ENCODE measurements at places on chromosomes 2 and 18.

- H3K4me1 ChIP-seq: no peaks in the 10 kb centered on the region
- no peak overlapping the region for H3K27ac ChIP-seq
- no peak overlapping the region for H3K4me3 ChIP-seq
- DNase-seq: no peak
- peaks cover 6% of the 10 kb centered on the region for H3K27me3 ChIP-seq
- no peaks in the 10 kb centered on the region for H3K36me3 ChIP-seq
Measured at GRCh38 chr18:6370886-6371635, 43.6 kb downstream of the L3MBTL4 start.

- peaks cover 90% of the 10 kb centered on the region for H3K27me3 ChIP-seq
- peak overlapping the region; percentile 89 for H3K4me3 ChIP-seq
- peaks cover 40% of the 10 kb centered on the region for H3K4me1 ChIP-seq
- DNase-seq: no peak
Measured at GRCh38 chr2:176171351-176172006, 14.4 kb downstream of the HOXD3 start.

DNA sequence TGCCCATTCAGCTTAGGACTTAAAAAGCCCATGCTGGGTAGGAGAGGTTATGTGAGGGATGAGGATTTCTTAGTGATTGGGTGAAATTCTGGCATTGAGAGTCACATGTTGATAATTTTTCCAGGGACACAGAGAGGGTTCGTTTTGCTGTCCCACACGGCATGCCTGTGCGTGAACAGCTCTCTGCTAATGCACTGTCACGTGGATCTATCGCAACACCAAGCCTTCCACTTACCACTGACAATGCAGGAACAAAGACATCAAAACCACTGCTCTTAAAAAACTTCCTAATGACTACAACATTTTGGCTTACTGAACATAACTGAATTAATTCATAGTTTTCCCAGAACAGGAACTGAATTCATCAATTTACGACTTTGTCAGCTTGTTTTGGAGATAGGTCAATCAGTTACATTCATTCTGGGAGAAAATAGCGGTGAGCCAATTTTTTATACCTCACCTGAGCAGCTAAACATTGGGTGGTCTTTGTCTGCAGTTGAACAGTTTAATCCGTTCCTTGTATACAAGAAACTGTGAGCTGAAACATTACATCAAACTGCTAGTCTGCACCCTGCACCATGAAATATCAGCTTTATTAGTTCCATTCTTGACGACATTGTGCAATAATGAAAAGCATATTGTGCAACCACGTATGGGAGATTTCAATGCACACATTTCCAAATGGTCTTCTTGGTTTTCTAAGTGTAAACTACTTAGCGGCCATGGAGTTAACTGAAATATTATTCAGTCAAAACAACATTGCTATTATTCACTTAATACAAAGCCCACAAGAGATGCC is 127.1 kb downstream of the LPIN1 start:
- peaks cover 8% of the 10 kb centered on the region for H3K27me3 ChIP-seq
- peaks cover 18% of the 10 kb centered on the region for H3K4me1 ChIP-seq
- no peak for DNase-seq
- H3K36me3 ChIP-seq: no peaks in the 10 kb centered on the region
- H3K4me3 ChIP-seq: no peak overlapping the region
- H3K27ac ChIP-seq: no peak overlapping the region

GRCh38 chr18:7766817-7767216 is 199.7 kb downstream of the PTPRM start:
- H3K4me1 ChIP-seq: peaks cover 5% of the 10 kb centered on the region
- H3K36me3 ChIP-seq: no peaks in the 10 kb centered on the region
- H3K27ac ChIP-seq: no peak overlapping the region
- no peak for DNase-seq
- no peaks in the 10 kb centered on the region for H3K27me3 ChIP-seq

GRCh38 chr2:57497489-57498096 is 549.0 kb upstream of the VRK2 start:
- H3K27ac ChIP-seq: no peak overlapping the region
- H3K36me3 ChIP-seq: no peaks in the 10 kb centered on the region
- H3K4me3 ChIP-seq: no peak overlapping the region
- DNase-seq: peak; percentile 69
- peaks cover 5% of the 10 kb centered on the region for H3K4me1 ChIP-seq

DNA sequence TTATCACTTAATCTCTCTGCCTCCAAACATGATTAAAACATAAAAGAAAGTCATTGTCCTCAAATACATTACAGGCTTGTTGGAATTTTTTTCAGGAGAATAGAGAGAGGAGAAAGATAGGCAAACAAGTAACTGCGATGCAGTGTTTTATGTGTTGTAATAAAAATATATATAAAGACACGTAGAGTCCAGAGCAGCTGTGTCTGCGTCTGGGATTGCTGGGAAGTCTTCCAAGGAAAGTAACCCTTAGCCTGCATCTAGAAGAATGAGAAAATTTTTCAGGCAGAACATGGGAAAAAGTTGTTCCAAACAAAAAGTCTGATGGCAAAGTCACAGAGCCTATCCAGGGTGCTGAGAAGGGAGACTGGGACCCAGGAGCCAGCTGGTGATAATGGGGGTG is 91.8 kb upstream of the ST6GAL2 start:
- no peak for DNase-seq
- H3K36me3 ChIP-seq: no peaks in the 10 kb centered on the region

DNA sequence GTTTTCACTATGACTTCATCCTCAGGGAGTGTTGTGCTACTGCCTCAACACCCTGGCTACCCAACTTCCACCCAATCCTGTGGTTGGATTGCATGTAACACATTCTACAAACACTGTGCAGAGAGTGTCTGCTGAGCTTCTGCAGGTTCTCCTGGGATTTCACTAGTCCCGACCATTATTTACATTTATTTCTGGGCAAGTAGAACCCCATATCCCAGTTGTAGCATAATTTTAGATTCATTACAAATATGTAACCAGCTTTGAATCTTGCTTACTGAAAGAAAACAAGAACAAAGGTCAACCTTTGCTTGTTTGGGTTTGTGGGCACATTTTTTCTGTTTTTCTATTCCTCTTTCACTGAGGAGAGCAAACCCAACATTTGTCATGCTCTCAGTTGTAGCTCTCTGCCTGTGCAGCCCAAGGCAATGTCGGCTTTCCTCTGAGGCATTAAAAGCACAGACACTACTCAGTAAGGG is 2036.1 kb upstream of the LRRTM1 start:
- no peak for DNase-seq
- no peak overlapping the region for H3K27ac ChIP-seq
- no peaks in the 10 kb centered on the region for H3K36me3 ChIP-seq
- no peak overlapping the region for H3K4me3 ChIP-seq

DNA sequence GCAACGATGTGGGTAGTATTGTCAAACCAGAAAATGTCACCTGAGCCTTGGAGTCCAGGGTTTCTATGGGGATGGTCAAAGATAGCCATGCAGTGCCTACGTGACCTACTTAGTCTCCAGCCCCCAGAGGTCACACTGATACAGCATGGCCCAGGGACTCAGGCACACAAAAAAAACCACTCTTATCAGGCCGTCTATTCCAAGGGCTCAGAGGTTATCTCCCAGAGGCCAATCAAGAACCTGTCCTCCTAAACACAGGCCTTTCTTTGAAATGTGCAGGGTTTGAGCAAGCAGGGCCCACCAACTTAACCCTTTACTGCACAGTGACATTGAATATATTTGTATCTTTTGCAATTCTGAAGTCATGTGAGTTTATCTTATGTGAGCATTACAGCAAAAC is 82.7 kb downstream of the MRO start:
- no peak overlapping the region for H3K4me3 ChIP-seq
- peaks cover 6% of the 10 kb centered on the region for H3K4me1 ChIP-seq
- no peaks in the 10 kb centered on the region for H3K36me3 ChIP-seq
- H3K27me3 ChIP-seq: no peaks in the 10 kb centered on the region
- H3K27ac ChIP-seq: no peak overlapping the region

GRCh38 chr18:58100154-58100553 is 56.1 kb downstream of the NEDD4L start:
- H3K27me3 ChIP-seq: no peaks in the 10 kb centered on the region
- H3K4me1 ChIP-seq: peaks cover 72% of the 10 kb centered on the region
- peak overlapping the region; percentile 17 for H3K4me3 ChIP-seq
- H3K36me3 ChIP-seq: peaks cover 5% of the 10 kb centered on the region
- DNase-seq: no peak
- peak overlapping the region; percentile 71 for H3K27ac ChIP-seq

DNA sequence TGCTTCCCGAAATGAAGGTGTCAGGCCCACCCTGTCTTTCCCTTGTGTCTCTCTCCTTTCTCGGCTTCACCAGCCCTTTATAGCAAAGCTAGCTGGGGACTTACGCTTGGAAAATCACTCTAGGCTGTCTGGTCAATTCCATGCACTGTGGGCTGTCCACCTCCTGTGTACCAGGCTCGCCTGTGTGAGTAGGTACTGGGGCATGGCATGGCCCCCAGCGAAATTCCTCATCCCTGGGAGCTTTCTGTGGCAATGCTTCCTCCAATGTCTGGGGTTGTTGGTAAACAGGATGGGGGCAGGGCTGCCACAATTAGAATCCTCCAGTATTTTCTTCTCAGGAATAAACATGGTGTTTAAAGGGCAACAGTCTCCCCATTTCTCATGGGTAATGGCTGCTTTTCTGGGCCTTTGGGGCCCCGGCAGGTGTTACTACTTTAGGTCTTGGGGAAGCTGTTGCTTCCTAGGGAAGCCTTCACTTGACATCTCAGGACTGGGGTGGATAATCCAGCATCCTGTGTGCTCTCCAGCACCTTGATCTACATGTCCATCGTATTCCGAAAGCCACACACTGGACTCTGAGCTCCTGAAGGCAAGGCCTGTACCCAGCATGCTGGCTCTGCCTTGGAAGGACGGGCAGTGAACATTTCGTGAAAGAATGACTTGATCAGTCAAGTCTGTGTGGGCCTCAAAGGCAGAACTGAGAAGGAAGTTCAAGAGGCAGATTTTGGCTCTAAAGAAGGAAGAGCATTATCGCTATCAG is 21.1 kb downstream of the RHOB start:
- H3K27me3 ChIP-seq: no peaks in the 10 kb centered on the region
- peak; percentile 44 for DNase-seq
- H3K4me1 ChIP-seq: peaks cover 21% of the 10 kb centered on the region
- no peak overlapping the region for H3K27ac ChIP-seq
- H3K36me3 ChIP-seq: no peaks in the 10 kb centered on the region

DNA sequence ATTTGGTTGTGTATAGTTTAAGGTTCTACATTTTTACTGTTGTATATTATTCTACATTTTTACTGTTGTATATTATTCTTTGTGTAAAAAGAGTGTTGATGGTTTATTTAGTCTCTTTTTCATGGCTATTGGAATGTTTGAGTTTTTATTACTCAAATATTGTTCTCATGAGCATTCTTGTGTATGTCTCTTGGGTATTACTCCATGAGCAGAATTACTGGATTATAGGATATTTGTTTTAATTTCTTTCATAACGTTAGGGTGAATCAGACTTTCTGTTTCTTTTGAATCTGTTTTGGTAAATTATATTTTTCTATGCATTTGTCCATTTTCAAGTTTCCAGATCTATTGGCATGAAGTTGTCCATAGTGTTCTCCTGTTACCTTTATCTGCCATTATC is 111.6 kb downstream of the DYNAP start:
- H3K27me3 ChIP-seq: no peaks in the 10 kb centered on the region
- no peaks in the 10 kb centered on the region for H3K36me3 ChIP-seq
- no peak overlapping the region for H3K27ac ChIP-seq

DNA sequence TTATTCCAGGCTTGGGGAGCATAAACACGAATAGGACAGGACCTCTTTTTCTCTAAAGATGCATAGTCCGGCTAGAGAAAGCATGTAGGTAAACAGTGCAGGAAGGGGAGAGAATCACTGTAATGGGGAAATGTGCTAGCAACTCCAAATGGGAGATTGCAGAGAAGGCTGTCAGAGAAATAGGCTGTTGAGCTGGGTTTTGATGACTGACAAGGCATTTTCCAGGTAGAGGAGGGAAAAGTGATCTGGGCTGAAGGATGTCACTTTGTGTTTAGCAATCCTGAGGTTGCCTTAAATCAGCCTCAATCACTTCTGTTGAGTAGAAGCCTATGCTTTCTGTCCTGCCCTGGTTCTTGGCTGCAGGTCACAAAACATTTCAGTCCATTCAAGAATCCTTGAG is 242.0 kb upstream of the MEIS1 start:
- H3K27ac ChIP-seq: peak overlapping the region; percentile 27
- H3K27me3 ChIP-seq: no peaks in the 10 kb centered on the region
- H3K4me3 ChIP-seq: peak overlapping the region; percentile 12
- H3K4me1 ChIP-seq: peaks cover 4% of the 10 kb centered on the region
- H3K36me3 ChIP-seq: peaks cover 4% of the 10 kb centered on the region
- DNase-seq: no peak

- peaks cover 4% of the 10 kb centered on the region for H3K27me3 ChIP-seq
- H3K27ac ChIP-seq: no peak overlapping the region
- H3K4me3 ChIP-seq: no peak overlapping the region
Measured at GRCh38 chr2:223585666-223586065, 16.5 kb downstream of the SCG2 start.

DNA sequence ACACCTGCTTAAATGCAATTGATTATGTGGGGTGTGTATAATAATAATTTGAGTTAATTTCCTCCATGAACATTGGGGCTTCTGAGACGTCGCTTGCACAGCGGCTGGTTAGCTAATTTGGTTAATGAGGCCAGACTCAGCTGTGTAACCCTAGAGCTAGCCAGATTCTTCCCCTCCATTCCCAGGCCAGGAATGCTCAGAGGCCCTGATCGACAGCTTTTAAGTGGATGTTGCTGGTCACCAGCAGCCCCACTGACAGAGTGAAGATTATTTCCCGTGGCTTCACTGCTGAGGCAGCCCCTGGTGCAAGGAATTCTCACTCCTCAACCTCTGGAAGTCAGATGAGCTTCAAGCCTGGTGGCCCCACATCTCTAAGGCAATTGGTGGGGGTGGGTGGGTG is 12.4 kb upstream of the EPAS1 start:
- no peak overlapping the region for H3K27ac ChIP-seq
- H3K4me1 ChIP-seq: no peaks in the 10 kb centered on the region
- H3K4me3 ChIP-seq: no peak overlapping the region
- H3K36me3 ChIP-seq: no peaks in the 10 kb centered on the region
- peaks cover 3% of the 10 kb centered on the region for H3K27me3 ChIP-seq

- H3K4me1 ChIP-seq: peaks cover 10% of the 10 kb centered on the region
- no peak overlapping the region for H3K27ac ChIP-seq
- DNase-seq: no peak
- no peaks in the 10 kb centered on the region for H3K36me3 ChIP-seq
Measured at GRCh38 chr2:235343869-235344268, 150.0 kb upstream of the AGAP1 start.
